ENCODE measurements at places on chromosomes 5 and 9. TPM values are rescaled to one million over a fixed set of nuclear protein-coding genes. Genes with fewer than 3 reads are reported as not detected.

TRPM6 gene
- polyA plus RNA-seq = 0.23 TPM

NAA35 gene
- polyA plus RNA-seq = 4.1 TPM

PRDM9 gene
- polyA plus RNA-seq = not detected

SKP1 gene
- 67.5 TPM for polyA plus RNA-seq

FBN2 gene
- 0.04 TPM for polyA plus RNA-seq

DPYSL3 gene
- 6.2 TPM for polyA plus RNA-seq

PFN3 gene
- not detected for polyA plus RNA-seq

SREK1IP1 gene
- 9.8 TPM for polyA plus RNA-seq

All from pancreas (tissue), 10 donors.